ENCODE measurements at places on chromosomes 6 and 20.

DNA sequence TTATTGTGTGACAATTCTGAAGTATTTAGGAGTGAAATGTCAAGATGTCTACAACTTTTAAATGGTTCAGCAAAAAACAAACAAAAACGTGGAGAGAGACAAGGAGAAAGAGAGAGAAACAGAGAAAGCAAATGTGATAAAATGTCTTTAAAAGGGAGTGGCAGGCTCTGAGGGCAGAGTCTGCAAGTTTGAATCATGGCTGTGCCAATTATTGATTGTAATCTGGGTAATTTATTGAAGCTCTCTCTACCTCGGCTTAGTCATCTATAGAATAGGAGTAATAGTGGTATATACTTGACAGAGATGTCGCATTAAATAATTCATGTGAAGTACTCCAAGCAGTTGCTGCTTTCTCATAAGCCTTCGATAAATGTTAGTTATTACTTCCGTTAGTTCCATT is 61.3 kb upstream of the ARID1B start:
- no peak for DNase-seq

GRCh38 chr6:166346965-166347364 is 4.6 kb upstream of the SFT2D1 start:
- DNase-seq = no peak

- peak; percentile 30 for DNase-seq
Observed at GRCh38 chr20:35226884-35227681, 593 bp downstream of the MMP24 start.

DNA sequence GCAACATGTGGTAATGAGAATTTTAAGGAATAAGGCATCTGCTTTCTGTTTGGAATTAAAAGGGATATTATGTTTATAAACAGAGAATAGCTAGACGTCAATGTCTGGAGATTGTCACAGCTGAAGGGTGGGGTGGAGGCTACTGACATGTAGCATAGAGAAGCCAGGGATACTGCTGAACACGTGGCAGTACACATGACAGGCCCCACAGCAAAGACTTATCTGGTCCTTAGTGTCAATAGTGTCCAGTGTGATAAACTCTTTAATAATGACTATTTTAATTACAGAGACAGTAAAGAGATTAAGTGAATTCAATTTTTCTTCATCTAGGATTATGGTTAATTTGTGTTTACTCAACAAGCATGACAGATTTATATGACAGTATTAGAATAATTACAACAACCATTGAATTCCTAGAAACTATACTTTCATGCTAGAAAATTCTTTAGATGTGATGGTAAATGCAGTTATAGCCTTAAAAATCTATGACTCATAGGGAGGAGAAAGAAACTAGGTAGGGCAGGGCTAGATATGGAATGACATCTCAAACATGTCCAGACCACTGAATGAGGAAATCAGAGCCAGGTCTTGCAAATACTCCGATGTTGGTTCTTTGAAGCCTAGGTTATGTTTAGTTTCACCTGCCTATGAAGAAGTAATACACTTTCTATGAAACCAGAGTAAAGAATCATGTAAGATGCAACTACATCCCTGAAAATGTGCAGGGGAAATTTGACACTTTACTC is 399.5 kb downstream of the PHF3 start:
- DNase-seq = no peak

- no peak for DNase-seq
Observed at GRCh38 chr6:76330031-76330430, 257.6 kb upstream of the IMPG1 start.

- DNase-seq = no peak
Observed at GRCh38 chr20:53208110-53208832, 236.1 kb downstream of the TSHZ2 start.

DNA sequence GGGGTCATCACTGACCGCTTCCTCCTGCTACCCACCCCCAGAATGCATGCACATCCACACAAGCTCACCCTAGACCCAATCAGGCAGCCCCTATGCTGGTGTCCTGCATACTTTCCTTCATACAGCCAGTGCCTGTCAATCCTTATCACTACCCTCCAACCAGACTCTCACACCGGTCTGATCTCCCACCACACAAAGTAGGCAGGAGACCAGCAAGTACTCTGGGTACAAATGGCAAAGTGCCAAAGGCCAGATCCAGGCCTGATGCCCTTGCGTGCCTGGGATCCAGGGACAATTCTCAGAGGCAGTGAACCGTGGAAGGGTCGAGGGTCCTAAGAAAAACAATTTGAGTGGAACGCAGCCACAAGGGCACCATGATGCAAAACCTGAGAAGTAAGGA is 114.2 kb downstream of the HIVEP2 start:
- DNase-seq = no peak

- DNase-seq = no peak
Observed at GRCh38 chr6:1901556-1901955, 291.8 kb downstream of the FOXC1 start.

DNA sequence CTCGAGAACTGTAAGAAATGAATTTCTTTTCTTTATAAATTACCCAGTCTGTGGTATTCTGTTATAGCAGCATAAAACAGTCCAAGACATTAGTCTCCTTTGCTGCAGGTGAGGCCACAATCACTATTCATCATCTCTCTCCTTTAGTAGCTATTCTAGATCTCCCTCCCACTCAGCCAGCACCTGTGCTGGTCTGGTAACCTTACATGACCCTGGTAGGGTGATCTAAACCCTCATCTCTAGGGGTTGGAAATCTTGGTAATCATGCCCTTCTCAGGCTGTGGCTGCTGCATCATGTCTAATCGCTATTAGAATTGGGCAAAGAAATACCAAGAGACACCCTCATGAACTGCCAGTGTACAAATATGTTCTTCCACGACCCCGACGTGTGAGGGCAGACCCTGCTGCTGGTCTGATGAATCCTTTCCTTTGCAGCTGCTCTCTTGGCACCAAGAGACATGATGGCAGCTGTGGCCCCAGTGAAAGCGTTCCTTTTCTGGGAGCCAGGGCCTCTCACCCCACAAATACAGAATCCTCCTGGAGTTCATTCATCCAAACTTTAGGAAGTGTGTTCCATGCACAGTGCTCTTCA is 23.0 kb upstream of the IGF2R start:
- no peak for DNase-seq

- peak; percentile 25 for DNase-seq
Observed at GRCh38 chr6:25192590-25193459, 86.3 kb upstream of the CARMIL1 start.

GRCh38 chr20:63846128-63846771 is 15.0 kb upstream of the ABHD16B start:
- DNase-seq = no peak

GRCh38 chr6:111862741-111863140 is 10.5 kb downstream of the FYN start:
- no peak for DNase-seq

DNA sequence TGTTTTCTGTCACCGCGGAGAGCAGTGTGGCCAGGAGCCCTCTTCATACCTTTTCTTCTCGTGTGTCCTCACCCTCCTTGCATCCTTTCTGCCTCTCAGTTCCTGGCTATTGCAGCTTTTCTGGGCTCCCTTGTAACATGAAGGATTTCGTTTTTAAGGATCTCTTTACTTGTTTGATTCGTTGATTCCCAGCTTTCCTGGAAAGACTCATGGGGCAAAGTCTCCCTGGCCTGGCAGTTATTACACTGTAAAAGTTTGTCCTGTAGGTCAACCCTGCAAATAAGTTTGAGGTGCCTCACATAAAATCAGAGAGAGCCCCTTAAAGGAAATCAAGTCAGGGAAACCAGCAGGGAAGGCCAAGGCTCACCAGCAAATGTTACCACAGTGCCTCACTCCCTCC is 70.1 kb downstream of the ISM1 start:
- no peak for DNase-seq

DNA sequence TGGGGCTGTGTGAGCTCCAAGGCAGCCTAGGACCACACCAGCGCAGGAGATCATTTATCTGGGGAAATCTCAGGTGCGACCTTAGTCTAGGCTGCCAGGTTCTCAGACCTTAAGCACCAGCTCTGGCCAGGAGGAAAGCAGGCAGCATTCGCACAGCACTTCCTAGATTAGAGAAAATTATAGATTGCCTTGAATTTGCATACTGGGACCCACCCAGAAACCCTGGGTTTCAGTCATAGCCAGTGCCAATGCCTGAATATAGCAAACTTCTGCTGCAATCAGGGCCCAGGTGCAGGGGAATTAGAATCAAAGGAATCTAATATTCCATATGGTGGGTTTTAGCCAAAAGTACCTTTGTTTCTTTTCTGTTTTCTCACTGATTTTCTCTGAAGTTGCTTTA is 204.3 kb upstream of the CST7 start:
- no peak for DNase-seq

- DNase-seq = no peak
Observed at GRCh38 chr6:17816921-17817611, 110.3 kb upstream of the NUP153 start.

DNA sequence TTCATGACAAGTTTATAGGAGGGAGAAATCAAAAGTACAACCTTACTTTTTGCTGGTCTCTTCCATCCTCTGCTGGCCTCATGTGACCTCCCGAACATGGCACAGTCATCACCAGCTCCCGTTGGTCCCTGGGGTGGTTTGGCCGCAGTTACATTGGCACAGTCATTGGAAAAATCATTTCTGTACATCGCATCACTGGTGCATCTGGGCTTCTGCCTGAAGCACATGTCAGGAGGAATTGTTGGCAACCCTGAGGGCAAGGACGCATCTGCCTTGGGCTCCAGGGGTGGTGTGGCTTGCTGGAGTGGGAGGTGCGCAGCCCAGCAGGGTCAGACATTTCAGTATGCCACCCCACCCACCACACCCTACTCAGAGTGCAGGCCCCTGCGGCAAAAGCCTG is 162.9 kb upstream of the SLC24A3 start:
- no peak for DNase-seq

- no peak for DNase-seq
Observed at GRCh38 chr6:123503619-123504018, 133.1 kb downstream of the TRDN start.

- no peak for DNase-seq
Observed at GRCh38 chr6:39961178-39961577, 26.9 kb upstream of the MOCS1 start.

GRCh38 chr20:15487682-15488081 is 1085.6 kb downstream of the KIF16B start:
- DNase-seq = no peak

GRCh38 chr20:37616110-37616425 is 77.8 kb upstream of the CTNNBL1 start:
- DNase-seq = no peak

GRCh38 chr20:31593221-31594001 is 11.7 kb upstream of the ID1 start:
- peak; percentile 88 for DNase-seq

DNA sequence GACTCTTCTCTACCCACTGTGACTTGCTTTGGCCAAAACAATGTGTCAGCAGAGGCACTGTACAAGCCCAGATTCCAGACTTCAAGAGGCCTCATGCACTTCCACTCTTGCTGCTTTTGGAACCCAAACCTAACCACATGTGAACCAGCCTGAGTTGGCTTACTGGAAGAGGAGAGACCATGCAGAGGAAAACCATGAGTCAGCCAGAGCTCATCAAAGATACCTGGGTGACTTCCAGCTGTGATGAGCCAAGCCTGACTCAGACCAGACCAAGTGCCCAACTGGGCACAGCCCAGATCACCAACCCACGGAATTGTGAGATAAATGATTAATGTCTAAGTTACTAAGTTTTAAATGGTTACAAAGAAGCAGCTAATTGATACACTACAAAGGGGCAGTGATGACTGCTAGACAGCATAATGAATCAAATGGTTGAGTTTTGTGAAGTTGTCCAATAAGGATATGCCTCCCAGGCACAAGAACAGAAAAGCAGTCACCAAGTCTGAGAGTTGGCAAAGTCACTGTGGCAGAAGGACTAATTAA is 16.2 kb upstream of the BEND6 start:
- peak; percentile 88 for DNase-seq
